Hippocampal formation (tissue), 2 donors: ENCODE measurements at places on chromosomes 4 and X.

GRCh38 chr4:184012937-184013336, 107.8 kb downstream of the STOX2 start:
- no peak for DNase-seq

GRCh38 chrX:68934922-68935321, 106.1 kb downstream of the EFNB1 start:
- DNase-seq = no peak

DNA sequence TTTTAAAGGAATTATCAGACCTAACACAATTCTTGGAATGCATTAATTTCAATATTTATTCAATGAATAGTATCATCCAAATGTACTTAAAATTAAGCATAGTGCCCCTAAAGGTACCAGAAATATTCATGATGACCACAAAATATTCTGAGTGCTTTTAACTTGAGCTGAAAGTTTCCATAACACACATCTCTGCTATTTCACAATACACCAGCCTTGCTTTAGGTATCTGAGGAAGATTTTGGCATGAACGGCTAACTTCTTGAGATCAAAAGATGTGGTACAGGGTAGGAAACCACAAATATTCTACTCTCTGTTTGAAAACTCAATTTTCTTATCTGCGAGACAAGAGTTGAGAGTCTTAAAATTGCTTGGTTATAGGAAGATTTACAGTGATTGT, 538.3 kb upstream of the PCDH7 start:
- no peak for DNase-seq

GRCh38 chr4:4268776-4269175, 20.8 kb upstream of the TMEM128 start:
- no peak for DNase-seq

- no peak for DNase-seq
Measured at GRCh38 chrX:128365492-128365891, 313.3 kb upstream of the ACTRT1 start.

- DNase-seq = no peak
Measured at GRCh38 chrX:11341274-11342201, 48.3 kb downstream of the AMELX start.

- DNase-seq = no peak
Measured at GRCh38 chr4:8272472-8273428, 3.2 kb downstream of the HTRA3 start.

DNA sequence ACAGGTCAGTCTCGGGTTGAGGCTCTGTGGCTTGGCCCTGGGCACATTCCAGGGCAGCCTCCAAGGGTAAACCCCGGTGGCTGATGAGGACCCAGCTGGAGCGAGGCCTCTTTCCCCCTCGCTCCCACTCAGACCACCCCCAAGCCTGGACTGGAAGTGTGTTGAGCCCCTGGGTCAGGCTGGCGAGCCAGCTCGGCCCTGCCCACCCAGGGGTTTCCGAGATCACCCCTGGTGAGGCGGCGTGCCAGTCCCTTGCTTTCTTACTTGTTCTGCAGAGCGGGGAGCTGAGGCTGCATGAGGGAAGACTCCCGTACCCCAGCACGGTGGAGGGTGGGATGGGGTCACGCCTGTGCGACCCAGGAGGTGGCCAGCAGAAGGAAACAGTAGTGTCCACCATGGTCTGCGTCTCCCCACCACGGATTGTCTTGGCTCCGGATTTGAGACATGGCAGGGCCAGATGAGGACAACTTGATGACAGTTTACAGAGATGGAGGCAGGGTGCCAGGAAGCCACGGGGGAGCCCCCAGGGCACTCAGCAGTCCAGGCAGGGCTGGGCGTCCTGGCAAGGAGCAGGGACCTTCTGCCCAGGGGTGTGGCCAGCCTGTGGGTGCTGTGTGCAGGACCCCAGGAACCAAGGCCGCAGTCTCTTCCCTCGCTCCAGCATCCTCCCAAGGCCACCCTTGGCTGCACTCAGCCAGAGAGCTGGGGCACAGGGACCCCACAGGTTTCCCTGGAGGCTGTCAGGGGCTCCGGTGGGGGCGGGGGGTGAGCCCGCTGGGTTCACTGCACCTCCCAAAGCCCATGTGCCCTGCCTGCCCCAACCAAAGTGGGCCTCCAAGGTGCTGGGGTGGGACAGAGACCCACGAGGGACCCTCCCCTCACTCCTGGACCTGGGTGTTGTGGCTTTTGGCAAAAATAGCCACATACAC, 6.6 kb upstream of the FGFRL1 start:
- no peak for DNase-seq

- DNase-seq = no peak
Measured at GRCh38 chr4:20639346-20639745, 60.9 kb upstream of the PACRGL start.

DNA sequence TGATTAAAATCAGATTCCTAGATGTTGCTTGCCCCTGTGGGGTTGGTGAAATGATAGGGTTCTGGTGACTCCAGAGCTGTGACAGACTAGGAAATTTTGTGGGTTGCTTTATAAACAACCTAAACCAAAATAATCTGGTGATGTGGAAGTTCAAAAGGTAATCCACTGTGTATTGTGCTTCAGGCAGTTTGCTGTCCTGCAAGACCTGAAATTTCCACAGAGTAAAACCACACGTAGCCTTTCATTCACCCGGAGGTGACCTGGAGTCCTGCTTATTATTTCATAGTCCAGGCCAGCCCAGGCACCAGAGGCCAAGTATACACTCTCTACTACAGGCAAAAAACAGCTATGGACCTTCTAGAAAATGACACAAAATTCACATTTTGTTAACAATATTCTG, 114.6 kb upstream of the CBR4 start:
- DNase-seq = no peak

DNA sequence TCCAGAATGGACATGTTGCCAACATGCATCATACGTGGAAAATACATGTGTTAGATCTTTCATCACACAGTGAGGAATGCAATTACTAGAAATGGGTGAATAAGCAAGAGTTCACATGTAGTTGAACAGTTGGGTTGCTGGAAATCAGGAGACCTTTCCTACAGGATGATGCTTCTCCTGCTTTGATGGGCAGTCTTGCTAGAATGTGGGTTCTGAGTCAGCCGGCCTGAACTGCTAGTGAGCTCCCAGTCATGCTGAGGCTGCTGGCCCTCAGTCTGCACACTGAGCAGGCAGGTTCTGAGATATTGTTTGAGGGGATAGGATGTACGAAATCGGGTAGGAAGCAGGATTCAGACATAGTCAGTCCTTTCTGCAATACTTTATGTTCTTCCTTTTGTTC, 20.2 kb downstream of the MSL3 start:
- DNase-seq = no peak

- no peak for DNase-seq
Measured at GRCh38 chr4:68895561-68896198, 55.9 kb downstream of the UGT2A3 start.

DNA sequence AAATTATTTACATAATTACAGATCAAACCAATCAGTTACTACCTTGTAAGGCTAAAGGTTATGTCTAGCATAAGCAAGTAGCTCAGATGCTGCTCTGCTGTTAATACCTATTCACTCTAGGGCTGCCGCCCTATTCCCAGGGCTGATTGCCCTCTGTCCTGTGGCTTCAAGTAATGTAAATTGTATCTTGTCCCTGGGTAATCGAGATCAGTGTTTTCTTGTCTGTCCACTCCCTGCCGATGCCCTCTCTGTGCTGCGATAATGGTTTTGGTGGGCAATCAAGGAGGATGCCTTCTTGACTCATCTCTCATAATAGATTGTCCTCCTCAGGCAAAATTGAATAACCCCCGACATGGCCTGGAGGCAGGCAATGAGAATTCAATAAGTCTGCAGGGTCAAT, 641.0 kb upstream of the PITX2 start:
- no peak for DNase-seq

- DNase-seq = no peak
Measured at GRCh38 chr4:111556141-111556781, 589.0 kb upstream of the FAM241A start.

DNA sequence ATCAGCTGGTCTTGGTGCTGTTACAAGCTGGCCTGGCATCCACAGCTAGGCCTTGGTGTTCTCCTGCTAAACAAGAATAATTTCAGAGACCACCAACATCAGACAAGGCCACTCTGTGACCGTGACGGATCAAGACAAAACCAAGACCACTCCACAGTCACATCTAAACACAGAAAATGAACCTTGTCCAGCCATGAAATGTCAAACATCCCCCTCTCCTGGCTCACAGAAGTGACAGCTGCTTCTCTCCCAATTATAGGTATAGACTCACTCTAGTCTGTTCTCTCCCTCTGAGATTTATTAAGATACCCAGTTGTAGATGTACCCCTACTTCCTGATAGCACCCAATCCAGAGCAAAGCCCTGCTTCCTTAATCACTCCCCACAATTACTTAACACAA, 40.4 kb downstream of the EFHC2 start:
- DNase-seq = no peak

DNA sequence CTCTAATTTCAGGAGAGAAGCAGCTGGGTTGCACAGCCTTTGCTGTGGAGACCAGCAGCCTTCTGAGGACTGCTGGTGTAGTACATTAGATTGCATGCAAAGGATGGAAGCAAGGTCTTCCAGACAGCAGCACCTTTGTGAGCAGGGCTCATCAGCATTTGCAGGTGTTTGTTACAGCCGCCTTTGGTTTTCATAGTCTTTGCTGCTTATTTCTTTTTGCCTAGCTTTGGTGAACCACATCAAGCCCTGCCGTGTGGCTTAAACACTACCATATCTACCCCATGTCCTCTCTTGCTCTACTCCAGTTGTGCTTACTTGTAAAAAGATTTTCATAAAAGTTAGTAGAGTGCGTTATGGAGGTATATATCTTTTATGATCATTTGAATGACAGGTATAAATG, 57.5 kb downstream of the MTM1 start:
- DNase-seq = no peak

DNA sequence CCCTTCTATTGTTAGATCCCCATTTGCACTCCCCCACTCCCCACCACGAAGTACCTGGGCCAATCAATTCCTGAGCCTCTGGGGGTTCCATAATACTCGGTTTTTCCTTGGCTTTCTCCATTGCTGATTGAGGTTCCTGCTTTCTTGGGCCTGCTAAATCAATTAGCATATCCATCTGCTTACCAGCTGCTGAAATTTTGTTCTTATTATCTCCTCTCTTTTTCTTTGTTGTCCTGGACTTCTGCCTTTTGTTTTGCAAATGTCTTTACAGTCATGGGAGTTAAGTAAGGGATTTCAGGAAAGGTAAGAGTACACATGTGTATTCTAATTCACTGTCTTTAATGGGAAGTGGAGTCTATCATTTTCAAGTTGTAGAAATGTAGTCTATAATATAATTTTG, 222.2 kb downstream of the MID1 start:
- no peak for DNase-seq

GRCh38 chr4:145938618-145939440, at the start of gene ZNF827:
Gene ZNF827, minus strand, starts transcription at chr4:145938823. Its CDS starts 416 bp downstream, at chr4:145938407.
- peak; percentile 50 for DNase-seq

DNA sequence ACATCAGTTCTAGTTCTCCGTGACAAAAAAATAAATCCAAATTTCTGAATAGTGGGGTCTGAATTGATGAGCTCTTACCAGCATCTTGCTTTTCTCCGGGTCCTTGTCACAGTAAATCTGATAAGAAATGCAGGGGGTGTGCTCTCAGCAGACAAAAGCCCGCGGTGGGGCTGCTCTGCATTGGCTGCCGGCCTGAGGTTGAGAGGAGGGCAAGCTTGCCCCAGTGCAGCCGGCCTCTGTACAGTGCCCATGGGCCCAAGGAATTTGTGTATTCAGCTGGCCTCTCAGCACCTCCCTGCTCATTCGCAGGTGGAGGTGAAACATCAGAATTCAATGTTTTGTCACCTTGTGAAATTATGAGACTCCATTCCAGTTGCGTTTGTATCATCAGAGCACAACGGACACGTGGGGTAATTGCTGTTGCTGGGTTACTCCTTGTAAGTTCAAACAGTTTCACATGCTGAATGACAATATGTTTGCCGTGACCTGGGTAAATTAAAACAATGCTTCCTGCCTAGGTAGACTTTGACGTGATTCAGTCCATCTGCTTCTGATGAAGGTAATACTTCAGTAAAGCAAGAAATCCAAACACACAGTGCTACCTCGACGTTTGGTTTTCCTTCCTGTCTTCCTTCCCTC, 596.4 kb downstream of the MID1IP1 start:
- DNase-seq = no peak

GRCh38 chrX:23578079-23578478, 89.2 kb upstream of the PRDX4 start:
- no peak for DNase-seq

- no peak for DNase-seq
Measured at GRCh38 chrX:103716962-103717361, 6.3 kb downstream of the TMEM31 start.

DNA sequence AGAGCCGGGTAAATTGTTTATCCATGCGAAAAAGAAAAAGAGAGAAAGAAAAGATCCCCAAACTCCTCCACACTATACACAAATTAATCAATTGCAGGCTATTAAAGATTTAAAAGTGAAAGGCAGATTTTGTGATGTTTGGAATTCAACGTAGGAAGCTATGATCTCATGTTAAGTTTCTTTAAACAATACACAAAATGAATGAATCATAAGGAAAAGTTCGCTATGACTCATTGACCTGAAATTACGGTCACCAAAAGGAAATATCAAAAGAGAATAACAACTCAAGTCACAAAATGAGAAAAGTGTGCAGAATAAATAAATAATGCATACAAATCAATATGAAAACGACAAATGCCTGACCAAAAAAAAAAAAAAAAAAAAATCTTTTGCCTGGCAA, 28.6 kb downstream of the CLNK start:
- DNase-seq = no peak

DNA sequence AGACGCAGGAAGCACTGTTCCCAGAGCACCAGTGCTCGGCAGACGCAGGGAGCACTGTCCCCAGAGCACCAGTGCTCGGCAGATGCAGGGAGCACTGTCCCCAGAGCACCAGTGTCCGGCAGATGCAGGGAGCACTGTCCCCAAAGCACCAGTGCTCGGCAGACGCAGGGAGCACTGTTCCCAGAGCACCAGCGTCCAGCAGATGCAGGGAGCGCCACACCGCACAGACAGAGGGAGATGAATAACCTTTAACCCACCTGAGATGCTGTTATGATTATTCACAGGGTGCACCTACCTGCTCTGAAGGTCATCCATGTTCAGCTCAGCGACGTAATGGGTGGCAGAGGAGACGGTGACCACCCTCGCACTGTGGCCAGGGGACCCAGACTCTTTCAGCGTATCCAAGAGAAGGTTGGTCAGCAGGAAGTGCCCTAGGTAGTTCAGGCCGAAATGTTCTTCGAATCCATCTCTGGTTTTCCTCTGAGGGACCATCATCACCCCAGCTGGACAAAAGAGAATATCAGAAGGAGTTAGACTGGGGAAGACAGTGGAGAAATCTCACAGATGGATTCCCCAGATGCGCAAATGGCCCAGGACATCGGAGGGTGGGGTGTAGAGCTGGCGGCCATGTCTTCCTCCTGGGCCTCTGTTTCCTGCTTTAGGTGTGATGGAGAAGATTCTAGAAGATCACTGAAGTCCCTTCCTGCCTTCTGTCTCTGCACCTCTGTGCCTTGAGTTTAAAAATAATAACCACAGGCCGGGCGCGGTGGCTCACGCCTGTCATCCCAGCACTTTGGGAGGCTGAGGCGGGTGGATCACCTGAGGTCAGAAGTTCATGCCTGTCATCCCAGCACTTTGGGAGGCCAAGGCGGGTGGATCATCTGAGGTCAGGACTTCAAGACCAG, 234.1 kb downstream of the DHRSX start:
- no peak for DNase-seq
